ENCODE measurements at places on chromosomes 4 and X.
A peak's percentile ranks its signal among the peaks of the same experiment; 100 is the strongest.

- no peak for DNase-seq
Observed at GRCh38 chr4:38673130-38673978, 9.4 kb downstream of the KLF3 start.

DNA sequence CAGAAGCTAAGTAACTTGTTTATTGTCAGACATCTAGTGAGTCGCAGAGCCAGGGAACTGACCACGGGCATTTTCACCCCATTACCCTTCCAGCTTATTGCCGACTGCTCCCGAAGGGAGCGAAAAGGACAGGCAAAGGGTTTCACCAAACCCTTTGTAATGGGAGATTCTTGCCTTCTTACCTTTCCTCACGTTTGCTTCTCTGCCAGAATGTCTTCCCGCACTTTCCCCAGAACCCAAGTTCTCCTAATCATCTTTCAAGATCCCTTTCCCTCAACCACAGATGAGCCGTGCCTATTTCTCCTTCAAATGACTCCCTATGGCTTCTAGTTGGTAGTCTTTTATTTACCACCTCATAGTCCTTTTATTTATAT is 520 bp upstream of the SRP72 start:
- DNase-seq: no peak

- DNase-seq: no peak
Observed at GRCh38 chr4:44845993-44846392, 119.6 kb upstream of the GNPDA2 start.

- no peak for DNase-seq
Observed at GRCh38 chr4:53695540-53696463, 104.5 kb upstream of the LNX1 start.

DNA sequence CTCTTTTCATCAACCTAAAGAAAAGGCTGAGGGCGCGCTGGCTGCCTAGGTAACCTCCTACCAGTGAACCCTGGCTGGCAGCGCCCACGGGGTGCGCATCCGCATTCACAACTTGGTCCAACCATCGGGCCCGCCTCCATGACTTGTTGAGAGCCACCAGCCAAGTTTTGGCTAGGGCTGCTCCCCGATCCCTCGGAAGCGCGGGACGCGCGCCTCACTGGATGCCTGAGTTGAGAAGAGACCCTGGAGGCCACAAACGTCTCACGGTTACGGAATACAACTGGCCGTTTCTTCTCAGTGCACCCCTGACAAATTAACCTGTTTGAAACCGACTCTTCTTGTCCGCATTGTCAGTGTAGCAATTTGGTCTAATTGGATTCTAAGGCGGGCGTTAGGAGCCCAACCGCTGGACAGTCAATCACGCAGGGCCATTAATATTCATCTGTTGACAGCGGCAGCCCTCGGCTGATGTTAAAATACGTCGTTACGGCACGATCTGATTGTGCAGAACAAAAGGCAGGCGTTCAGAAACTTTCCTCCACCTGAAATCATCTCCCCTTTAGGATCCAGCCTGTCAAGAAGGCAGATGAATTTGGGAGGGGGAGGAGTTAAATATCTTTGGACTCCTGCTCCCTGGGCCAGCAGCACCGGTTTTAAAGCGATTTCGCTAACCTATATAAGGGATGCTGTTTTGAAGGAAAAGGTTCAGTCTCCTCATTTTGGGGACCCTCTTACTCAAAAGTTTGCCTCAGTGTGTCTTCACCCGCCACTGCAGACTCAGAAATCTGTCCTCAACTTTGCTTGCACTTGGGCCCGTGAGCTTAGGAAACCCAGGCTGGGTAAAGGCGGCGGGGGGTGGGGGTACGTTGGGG is 1.2 kb downstream of the GPC3 start:
- no peak for DNase-seq

- no peak for DNase-seq
Observed at GRCh38 chrX:29666366-29666765, 549.0 kb upstream of the MAGEB2 start.

DNA sequence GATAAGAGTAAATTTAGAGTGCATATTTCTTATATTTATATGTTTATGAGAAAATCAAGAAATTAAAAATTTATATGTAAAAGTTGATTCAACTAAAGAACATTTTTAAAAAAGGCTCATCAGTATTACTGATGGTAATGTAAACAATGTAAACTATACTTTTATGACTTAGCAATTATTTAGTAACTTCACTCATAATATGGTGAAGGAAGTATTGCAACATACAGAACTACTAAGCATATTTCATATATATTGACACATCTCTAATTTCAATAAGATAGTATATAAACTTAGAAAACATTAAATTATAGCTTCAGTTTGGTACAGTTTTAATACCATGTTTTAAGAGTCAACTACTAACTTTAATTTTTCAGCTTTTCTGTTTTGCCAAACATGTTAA is 512.8 kb upstream of the PCDH7 start:
- DNase-seq: no peak

DNA sequence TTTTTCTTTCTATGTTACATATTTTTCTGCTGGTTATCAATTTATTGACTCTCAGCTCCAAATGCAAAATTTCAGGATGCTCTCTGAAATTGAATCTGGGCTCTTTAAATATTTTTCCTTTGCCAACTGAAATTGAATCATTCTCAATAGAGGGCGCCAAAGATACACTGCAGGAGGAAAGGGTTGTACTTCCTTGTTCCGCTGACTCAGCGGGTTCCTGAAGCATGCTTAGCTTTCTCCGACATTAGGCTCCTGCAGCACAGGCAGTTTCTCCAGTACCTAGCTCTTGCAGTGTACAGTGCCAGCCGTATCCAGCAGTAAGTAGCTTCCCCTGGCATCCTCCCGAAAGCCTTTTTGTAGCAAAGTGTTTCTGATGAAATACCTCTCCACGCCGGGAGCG is 28.8 kb upstream of the CFAP47 start:
- DNase-seq: no peak

- DNase-seq: no peak
Observed at GRCh38 chrX:138946926-138947325, 235.4 kb upstream of the FGF13 start.

GRCh38 chrX:13835825-13836224 is 18.9 kb upstream of the GPM6B start:
- DNase-seq: no peak

GRCh38 chr4:182142176-182143085 is 100.8 kb upstream of the TENM3 start:
- DNase-seq: no peak

DNA sequence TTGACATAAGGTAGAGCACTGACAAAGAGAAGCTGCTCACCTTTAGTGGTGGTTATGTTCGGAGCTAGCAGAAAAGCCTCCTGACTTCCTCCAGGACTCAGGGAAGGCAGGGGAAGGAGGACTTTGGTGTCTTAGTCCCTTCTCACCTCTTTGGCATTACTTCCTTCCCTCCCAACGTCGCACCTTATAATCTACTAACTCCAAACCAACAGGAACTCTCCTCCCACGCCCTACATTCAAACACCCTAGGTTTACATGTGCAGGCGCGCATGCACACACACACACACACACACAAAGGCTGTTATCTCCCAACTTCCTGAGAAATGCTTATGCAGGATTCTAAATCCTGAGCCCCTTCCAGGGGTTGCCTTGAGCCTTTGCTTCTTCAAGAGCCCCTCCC is 157.7 kb upstream of the STS start:
- no peak for DNase-seq

DNA sequence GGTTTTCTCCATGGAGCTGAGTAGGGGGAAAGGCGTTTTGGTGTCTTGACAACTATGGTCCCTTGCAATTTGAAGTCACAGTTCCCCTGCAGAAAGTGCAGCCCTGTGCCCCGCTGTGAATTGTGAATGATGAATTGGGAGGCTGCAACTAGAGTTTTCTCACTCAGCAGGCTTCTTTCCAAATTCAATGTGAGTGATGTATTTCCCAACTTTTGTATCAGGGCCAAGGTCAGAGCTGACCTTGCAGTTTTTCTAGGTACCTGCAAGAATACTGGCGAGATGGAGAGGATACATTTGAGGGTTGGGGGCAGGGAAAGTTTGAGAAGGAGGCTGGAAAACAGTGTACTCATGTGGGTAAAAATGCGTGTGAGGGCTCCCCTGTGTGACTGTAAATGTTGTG is 11.7 kb downstream of the PHEX start:
- no peak for DNase-seq

DNA sequence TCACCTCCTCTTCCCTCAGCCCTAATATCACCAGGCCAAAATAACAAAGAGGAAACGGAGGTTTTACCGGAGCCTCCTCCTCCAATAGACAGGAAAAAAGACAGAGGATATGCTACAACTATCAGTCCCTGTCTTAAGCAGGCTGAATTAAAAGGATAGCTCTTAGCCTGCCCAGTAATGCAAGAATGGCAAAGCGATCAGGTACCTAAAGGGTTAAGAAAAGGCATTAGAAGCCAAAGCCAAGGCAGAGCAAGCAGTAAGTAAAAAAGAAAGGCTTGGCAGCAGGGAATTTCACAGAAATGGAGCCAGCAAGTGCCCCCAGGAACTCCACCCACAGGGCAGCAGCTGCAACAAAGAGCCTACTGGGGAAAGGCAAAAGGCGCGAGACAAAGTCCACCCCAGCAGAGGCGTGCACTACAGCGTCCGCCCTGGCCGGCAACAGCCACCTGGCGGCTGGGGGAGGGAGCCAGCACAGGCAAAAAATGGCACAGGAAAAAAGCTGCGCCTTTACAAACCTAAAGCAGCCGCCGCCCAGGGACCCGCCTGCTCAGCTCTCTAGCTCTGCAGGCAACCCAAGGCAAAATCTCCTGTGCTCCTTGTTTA is 220.6 kb upstream of the ZC4H2 start:
- DNase-seq: no peak

DNA sequence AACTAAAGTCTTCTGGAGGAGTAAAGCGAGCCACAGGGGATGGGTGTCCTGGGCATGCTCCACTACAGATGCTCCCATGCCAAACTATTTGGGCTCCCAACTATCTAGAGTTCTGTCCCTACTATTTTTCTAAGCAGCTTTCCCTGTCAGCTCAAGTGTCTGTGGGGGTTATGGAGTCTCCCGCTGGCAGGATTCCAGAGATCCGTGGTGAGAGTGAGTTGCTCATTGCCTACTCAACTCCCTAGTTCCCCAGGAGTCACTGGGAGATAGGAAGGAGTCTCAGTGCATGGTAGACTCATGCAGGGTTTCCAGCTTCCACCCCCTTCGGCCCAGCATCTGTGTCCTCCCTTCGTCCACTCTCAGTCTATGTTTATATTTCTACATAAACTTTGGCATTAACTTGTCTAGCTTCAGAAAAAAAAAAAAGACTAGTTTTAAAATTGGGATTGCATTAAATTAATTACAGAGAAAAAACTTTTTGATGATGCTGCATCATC is 55.1 kb upstream of the INPP4B start:
- no peak for DNase-seq

GRCh38 chrX:24767557-24767956 is 73.8 kb downstream of the POLA1 start:
- no peak for DNase-seq

DNA sequence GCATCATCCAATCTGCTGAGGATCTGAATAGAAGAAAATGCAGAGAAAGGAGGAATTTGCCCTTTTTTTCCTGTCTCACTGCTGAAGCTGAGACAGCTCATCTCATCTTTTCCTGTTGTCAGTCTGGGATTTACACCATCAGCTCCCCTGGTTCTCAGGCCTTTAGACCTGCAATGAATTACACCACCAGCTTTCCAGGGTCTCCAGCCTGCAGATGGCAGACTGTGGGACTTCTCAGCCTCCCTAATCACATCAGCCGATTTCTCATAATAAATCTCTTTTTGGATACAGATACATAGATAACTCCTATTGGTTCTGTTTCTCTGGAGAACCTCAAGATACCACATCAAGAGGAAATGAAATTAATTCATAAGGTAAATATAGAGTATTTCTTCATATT is 134.6 kb upstream of the MAB21L2 start:
- DNase-seq: no peak

GRCh38 chr4:5992171-5992827 is 25.9 kb downstream of the C4orf50 start:
- no peak for DNase-seq

DNA sequence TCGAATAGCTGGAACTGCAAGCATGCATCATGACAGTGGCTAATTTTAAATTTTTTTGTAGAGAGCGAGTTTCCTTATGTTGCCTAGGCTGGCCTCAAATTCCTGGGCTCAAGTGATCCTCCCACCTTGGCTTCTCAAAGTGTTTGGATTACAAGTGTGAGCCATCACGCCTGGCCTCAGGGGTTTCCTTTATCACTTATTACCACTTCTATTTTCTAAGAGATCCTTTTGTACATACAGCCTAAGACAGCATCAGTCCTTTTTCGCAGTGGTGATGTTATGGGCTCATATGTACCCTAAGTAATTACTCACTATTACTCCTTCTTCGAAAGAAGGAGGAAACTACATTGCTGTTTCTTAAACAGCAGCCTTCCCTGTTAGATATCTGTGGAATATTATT is 54.1 kb upstream of the CDKN2AIP start:
- DNase-seq: no peak

GRCh38 chr4:113958766-113959538 is 20.5 kb downstream of the ARSJ start:
- DNase-seq: no peak

GRCh38 chr4:176300565-176300964 is 19.2 kb upstream of the SPCS3 start:
- DNase-seq: no peak

- DNase-seq: peak; percentile 24
Observed at GRCh38 chrX:65601530-65602220, 65.8 kb upstream of the MSN start.

DNA sequence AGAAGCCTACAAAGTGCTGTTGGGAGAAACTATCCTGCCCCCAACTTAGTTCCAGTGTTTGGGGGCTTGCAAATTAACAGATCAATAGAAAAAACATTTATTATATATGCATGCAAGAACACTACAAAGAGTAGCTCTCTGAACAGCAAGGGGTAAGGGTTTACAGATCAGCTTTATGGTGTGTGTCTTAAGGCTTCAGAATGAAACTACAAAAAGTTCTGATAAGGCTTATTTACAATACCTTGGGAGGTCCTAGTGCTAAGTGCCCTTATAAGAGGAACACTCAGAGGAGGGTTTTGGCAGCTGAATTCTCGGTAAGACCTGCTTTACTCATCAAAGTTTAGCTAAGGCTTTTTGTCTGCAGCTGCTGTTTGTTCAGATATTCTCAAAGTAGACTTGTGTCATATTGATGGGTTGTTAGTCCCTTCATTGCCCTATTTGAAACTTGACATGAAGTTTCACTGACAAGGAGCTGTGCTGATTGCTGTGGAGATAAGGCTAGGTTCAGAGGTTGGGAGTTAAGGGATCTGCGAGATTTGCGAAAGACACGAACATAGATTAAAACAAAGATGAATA is 7.7 kb downstream of the ERVMER34-1 start:
- no peak for DNase-seq

DNA sequence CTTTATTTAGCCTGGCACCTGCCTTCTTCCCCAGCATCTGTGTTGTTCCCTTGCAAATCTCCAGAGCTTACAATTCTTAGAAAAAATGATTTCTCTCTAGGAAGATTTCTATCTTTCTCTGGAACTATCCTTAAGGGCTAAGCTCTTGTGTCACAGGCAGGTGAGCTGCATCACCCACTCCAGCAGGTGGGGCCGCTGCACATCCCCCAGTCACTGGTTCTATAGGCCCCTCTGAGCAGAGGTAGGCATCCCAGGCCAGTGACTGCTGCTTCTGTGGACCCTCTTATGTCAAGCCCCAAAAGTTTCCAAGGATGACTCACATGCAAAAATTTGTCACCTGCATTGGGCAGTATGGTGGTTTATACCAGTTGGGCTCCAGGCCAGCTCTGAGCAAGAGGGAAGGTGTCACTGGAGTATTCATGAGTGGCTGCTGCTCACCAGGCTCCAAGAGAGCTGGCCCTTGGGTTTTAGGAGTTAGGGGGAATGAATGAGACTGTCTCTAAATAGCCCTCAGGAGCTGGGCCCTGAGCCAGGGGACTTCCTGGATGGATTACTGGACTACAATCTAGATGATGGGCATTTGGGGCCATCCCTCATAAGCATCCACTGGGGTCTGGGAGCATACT is 208.1 kb upstream of the EOLA2 start:
- DNase-seq: no peak

Measured in stimulated activated CD8-positive, alpha-beta memory T cell treated with anti-CD3 and anti-CD28 coated beads, Interleukin-4, amount 100 ng/mL, for 4 hours (primary cell).